ENCODE measurements at places on chromosomes 6 and 20.

DNA sequence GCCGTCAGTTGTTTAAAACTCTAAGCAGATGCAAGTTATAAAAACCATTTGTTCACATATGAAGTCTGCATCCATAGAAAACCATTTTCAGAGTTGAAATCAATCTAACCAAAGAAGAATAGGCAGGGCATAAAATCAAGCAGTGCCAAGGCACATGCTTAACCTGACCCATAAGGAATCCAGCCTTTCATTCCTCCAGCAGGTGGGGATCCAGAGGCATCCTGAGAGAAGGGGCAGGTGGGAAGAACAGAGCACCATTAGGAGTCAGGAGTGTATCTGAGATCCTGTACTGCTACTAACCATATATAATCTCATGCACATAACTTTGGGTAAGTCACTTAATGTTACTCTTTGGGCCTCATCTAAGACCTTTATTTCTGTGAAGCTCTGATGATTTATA lies 29.4 kb upstream of the FOXO3 start:
- DNase-seq = no peak

DNA sequence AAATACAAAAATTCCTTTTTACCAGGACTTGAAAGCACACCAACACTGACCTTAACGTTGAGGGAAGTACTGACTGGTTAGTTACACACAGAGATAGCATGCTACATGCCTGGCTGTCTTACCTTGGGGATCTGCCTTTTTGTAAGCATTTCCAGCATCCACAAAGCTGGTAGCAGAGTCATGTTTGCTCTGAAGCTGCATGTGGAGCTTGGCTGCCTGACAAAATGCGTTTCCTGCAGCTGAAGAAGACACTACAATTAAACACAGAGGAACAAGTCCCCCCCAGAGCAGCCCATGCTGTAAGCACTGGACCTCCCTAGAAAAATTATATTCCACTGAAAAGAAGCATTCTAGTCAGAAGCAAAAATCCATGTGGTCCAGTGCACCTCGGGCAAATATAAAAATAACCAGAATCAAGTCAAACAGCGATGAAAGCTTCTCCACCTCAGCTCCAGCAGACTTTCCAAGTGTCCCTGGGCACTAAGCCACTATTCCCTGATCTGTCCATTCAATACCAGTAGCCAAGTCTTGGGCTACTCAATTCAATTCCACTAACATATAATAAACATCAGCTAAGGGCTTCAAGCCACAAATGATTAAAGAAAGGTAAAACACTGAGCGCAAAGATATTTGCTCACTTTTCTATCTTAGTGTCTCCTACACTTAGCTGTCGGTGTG lies 24.2 kb downstream of the NAPB start:
- DNase-seq = no peak

GRCh38 chr20:45044601-45045000 lies 56.3 kb downstream of the KCNS1 start:
- no peak for DNase-seq

- no peak for DNase-seq
Measured at GRCh38 chr6:16543521-16543920, 217.7 kb downstream of the ATXN1 start.

DNA sequence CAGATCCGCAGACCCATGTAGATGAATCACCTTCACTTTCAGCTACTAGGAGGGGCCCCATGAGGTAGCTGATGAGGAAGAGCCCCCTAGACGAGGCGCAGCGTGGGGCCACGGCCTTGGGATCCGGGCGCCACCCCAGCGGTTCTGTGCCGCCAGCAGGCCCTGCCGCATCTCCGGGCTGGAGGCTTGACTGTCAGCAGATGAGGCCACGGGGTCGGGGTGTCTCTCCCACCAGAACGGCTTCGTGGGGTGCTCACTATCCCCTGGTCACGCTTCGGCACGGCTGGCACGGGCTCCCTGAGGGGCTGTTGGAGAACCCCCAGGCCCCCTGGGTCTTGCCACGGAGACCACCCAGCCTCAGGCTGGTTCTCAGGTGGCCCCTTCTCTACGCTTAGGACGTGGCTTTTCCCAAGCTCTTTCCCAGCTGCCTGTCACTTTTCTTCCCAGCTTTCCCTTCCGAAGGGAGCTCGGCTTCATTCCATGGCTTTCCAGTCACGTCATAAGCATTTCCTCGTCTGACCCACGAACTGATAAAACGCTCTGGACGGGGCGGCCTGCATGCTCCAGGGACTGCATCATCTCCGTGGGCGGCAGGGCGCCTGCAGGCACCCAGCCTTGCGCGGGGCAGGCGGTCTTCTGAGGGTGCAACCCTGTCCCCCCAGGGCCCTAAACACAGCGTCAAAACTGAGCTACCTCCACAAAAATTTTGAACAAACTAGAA lies 85.9 kb downstream of the THBS2 start:
- DNase-seq = no peak

DNA sequence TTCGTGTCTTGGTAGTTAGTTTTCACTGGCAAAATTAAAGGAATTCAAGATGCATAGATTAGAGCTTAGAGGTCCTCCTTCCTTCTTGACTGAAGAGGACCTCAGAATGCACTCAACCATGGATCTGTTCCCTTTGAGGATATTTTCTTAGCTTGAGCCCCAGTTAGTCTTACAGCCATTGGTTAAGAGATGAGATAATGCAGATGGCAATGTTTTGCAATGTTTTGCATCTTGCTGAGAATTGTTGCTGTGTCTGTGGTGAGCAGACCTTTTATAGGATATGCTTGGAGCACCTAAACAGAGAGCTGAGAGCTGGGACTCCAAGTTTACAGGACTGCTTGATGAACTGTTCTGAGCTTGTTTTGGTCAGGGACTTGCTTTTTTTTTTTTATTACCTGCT lies 107.5 kb downstream of the TMEM170B start:
- no peak for DNase-seq

- DNase-seq = no peak
Measured at GRCh38 chr6:110282412-110282811, 75.7 kb downstream of the METTL24 start.

DNA sequence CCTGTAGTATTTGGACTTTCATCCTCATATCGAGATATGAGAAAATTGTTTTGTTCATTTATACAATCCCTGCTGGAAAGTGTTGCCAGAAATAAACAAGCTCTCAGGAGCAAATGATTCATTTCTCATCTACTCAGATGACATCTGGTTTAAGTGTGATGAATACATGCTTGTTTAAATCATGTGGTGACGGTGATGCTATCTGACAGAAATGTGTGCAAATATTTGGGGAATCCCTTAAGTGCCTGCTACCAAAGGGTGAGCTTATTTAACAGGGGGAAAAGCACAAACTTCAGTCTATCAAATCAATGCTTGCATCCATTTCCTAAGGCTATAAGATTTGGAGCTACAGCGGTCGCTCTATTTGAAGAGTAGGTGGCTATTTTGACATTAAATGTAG lies 368.3 kb upstream of the SASH1 start:
- DNase-seq = no peak

DNA sequence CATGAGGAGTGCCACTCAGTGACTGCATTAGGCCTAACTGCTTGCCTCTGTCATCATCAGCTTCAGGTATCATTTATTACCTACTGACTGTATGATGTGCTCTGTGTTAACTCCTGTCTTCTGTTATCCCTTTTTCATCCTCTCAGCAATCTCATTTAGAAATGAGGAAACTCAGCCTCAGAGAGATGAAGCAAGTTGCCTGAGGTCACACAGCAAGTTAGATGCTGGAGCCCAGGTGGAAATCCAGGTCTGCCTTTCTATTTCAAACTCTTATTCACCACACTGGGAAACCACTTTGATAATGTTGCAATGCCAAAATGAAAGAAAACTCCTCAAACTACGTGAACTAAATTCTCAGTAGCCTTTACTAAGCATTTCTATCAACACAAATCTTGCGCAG lies 1.3 kb downstream of the FERMT1 start:
- no peak for DNase-seq

DNA sequence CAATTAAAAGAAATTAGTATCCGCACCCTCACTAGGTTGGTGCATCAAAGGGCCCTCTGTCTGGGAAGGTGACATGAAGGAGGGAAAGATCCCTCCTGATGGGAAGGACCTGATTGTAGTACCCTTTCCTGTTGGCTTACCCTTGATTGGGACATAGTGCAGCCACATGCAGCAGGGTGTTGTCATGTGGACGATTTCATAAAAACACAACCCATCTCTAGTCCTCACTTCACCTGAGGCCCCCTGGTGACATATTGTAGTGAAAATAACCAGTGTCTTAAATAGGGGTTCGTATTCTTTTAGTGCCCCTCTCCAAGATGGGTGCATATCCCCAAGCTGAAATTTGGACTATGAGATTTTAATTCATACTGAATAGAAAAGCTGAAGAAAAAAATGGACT lies 97.3 kb downstream of the SLX4IP start:
- DNase-seq = no peak

DNA sequence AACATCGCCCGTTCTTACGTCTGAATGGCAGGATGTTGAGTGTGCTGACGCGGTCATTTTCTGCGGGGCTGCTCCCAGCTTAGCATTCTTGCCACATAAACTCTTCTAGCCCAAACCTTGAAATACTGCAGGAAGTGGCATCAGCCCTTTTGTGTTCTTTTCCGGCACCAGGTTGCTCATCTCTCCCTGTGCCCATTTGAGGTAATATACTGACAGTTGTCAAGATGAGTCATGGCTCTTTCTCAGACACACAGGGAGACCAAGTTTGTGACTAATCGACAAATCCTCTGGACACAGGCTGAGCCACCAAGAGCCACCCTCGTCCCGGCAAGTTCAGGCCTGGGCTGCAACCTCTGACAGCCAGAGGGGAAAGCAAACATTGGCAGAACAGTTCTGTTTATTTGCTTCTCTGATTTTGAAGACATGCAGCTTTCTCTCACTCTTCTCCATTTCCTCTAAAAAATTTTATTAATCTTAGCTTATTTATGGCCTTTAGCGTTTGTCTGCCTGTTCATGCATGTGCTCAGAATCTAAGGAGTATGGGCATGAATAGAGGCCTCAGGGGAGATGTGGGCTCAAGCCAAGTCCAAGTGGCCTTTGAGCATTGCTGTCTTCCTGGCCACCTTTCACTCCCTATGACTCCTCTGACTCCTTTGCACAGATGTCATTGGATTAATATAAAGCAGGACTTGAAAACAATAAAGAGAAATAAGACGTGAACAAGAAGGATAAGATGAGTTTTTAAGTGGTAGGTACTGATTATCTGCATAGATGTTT lies 328.2 kb upstream of the JAG1 start:
- DNase-seq = no peak

DNA sequence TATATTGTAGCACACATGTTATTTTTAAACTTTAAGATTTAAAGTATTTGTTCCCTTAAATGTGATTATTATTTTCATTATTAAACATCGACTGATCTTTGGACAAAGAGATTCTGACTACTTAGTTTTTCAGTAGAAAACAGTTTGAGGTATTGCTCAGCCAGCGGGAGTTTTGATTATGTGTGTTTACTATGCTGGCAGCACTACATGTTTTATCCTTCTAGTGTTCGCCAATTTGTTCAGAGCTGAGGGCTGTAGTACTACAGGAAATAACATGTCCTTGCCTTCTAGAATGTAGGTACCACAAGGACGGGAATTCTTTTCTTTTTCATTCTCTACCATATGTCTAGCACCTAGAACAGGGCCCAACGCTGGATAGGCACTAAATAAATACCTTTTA lies 11.1 kb upstream of the LCA5 start:
- DNase-seq = no peak

DNA sequence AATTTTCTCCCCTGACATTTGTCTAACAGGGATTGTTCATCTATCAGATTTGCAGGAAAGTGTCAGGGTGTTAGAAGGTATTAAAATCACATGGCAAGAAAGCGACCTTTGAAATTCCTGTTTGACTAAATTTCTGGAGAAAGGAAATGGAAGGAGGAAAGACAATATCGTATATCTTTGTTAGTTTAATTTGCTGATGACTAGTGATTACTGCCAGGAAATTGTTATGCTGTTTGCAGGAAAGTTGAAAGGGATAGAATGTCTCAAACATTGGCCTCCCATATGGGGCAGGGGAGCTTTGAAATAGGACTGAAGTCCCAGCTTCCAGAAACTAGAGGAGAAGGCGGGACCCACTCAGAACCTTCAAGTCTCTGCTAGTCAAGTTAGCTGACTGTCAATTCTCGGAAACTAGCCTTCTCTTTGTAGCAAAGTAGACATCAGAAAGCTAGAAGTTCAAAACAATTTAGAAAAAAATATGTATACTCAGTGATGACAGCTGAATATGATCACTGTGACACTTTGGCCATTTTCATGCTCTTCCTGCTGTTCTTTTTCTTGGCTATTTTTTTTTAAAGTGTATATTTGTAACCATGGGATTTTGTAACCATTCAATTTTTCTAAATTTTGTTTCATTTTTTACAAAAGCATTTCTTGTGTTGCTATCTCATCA lies 53.4 kb upstream of the RALGAPA2 start:
- no peak for DNase-seq

DNA sequence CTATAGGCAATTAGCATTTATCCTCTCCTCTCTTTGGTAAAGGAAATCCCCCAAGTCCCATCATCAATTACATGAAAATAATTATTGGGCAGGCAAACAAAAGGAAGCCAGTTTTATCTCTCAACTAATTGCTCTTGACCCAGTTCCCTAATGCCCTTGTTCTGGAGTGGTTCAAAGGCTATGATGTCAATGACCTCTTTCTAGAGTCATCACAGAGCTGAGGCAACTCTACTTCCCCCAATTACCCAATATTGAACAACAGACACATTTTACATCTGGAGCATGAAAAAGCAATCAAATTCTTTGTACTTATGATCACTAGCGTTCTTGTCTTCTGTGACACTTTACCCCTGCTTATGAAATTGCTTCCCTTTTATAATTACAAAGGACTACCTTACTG lies 43.5 kb downstream of the NT5E start:
- no peak for DNase-seq

DNA sequence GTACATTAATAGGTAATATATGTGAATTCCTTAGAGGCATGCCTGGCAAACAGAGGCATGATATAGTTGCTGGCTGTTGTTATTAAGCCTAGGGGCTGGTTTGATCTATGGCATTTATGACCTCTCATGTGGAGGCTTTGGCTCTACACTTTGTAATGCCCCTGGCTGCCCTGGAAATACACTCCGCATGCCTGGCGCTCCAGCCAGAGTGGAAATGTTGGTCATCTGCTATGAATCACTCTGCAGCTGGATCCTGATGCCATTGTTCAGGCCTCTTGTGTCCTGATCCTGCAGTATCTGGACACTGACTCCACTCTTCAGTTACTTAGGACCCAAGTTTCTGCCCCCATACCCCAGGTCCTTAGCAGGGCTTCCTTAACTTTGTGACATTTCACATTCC lies 200.5 kb upstream of the PCSK2 start:
- no peak for DNase-seq

- no peak for DNase-seq
Measured at GRCh38 chr6:14294270-14294951, 176.8 kb downstream of the CD83 start.

- DNase-seq = no peak
Measured at GRCh38 chr6:28953585-28954258, 29.9 kb upstream of the TRIM27 start.
